Stimulated activated CD8-positive, alpha-beta memory T cell treated with anti-CD3 and anti-CD28 coated beads, Interleukin-15, amount 100 ng/mL, for 24 hours (primary cell): ENCODE measurements at places on chromosomes 13 and 19.

DNA sequence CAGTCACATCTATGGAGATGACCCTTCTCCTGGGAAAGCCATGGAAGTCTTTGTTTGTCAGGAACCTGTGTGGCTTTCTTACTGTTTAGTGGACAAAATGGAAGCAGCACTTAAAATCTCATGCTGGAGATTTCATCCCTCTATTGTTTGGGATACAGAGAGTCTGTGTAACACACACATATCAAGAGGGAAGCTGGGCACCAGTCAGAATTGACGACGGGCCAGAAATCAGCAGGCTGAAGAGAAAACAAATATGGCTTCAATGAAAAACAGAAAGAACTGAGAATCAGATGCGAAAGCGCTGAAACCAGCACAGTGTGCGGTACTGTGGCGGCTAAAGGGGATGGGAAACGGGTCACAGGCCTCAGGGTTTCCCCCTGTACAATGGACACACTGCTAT is 72.2 kb upstream of the WASF3 start:
- DNase-seq = no peak

DNA sequence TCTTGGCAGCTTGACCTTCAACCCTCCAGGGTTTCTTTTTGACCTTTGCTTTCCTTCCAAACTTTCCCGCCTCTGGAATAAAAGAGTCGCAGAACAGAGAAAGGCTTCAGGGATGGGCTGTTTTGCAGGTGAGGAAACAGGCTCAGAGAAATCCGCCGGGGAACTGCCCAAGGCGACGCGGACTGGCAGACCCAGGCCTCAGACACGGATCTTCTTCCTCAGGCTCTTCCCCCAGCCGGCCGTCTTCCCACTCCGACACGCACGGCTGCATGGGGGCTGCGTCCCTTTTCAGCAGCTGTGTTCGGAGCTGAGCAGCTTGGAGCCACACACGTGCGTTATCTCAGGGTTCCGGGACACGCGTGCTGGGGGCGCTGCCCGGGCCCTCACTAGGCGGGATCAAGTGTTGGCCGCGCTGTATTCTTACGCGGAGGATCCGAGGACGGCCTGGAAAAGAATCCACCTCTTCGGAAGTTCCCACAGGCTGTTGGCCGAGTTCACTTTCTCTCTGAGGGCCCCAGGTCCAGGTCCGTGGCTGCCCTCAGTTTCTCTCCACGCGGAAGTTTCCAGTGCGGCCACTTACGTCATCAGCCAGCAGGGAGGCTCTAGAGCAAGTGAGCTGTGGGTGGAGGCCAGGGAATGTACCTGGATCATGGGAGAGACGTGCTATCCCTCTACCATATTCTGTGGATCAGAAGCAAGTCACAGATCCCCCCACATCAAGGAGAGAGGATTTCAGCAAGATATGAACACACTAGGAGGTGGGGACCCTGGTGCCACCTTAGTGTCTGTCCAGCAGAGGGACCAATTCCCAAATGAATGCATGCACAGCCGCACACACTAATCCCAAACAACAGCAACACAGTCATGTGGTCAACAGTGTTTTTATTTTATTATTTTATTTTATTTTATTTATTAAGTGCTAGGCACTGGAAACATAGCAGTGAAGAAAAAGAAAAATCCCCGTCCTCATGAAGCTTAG is 100.4 kb downstream of the ING1 start:
- no peak for DNase-seq

- DNase-seq = no peak
Measured at GRCh38 chr13:31172535-31172934, 10.8 kb upstream of the HSPH1 start.

DNA sequence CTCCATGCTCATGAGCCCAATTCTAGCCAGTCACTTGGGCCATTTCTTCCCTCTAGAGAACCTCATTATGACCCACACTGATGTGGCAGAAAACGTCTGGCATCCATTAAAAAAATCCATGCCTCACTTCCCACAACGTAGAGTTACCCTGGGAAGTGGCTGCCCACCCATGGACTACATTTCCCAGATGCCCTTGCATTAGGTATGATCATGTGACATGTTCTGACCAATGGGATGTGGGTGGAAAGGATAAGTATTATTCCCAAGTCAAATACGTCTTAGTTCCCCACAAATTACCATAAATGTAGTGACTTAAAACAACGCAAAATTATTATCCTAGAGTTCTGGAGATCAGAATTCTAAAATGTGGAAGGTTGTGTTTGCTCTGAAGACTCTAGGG is 47.9 kb upstream of the ZNRF4 start:
- DNase-seq = no peak

GRCh38 chr13:113922412-113923118 is 51.3 kb downstream of the C13orf46 start:
- no peak for DNase-seq

GRCh38 chr19:4704317-4704673 is 19.3 kb downstream of the DPP9 start:
- no peak for DNase-seq

DNA sequence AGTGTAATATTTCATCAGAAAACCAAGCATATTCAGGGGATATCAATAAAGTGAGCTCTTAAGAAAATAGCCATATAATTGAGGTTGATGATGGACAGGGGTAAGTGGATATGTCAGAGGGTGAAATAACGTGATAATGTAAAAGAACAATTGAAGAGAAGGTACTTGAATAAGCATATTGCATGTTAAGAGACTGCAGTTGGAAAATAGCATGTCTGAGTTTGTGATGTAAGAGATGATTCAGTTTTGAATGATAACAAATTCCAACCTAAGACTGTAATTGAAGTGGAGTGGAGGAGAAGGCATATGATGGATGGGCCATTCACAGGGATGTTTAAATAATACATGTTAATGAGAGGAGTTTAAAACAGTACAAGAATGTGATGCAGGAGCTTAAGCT is 1633.5 kb downstream of the SLITRK1 start:
- DNase-seq = no peak

DNA sequence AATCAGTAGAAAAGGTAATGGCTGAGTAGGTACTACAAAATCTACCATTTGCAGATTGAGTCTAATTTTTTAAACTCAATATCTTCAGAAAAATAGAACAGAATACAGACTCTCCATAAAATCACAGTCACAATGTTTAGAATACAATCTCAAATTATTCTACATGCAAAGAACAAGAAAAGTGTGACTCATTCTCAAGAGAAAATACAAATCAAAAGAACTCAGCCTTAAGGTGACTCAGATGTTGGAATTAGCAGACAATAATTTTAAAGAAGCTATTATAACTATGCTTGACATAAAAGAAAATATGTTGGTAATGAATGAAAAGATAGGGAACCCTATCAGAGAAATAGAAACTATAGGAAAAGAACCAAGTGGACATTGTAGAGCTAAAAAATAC is 78.9 kb downstream of the RXFP2 start:
- no peak for DNase-seq

GRCh38 chr13:113832205-113832604 is 31.7 kb downstream of the GAS6 start:
- no peak for DNase-seq

- DNase-seq = no peak
Measured at GRCh38 chr13:93965587-93965986, 513.9 kb downstream of the DCT start.

- no peak for DNase-seq
Measured at GRCh38 chr19:2867025-2867991, at the start of gene ZNF556. Gene ZNF556, plus strand, starts transcription at chr19:2867335. Its CDS starts 87 bp downstream, at chr19:2867422.

GRCh38 chr13:112664501-112665203 is 25.2 kb upstream of the ATP11A start:
- no peak for DNase-seq

- no peak for DNase-seq
Measured at GRCh38 chr13:94956417-94957110, 244.2 kb upstream of the SOX21 start.
